T-cell (primary cell): ENCODE measurements at places on chromosomes 7 and 10.

DNA sequence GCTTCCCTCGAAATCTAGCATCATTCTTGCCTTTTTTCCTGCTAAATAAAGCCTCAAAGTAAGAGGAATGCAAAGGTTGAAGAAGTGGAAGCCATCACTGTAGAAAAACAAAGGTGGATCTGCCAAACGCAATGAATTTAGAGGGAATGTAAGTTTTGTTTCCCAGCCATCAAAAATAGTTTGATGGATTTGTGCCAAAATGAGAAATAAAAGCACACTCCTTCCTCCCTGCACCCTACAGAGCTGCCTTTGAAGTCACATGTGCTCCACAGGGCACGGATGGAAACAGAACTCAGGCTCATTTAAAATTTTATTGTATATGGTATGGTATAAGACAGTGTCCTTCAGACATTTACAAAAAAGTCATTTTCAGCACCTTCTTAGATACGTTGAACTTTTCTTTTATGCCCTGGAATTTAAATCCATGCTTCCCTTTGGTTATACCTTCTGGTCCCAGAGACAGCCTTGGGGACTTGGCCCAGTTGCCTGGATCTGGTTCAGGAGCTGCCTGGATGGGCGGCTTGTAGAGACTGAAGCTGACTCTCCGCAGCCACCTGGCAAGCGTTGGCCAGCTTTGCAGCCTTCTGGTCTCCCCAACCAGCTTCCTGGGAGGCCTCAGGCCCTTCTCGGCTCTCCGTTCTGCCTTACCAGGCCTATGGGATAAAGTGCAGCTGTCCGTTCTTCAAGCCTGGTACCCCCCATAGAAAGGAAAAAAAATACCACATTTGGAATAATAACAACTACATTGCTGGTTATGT is 228.5 kb upstream of the NEBL start:
- no peak for DNase-seq

- DNase-seq, result no peak
Observed at GRCh38 chr10:82429302-82429701, 554.3 kb downstream of the NRG3 start.

GRCh38 chr7:50307368-50308032 is 3.0 kb downstream of the IKZF1 start:
- DNase-seq, result peak; percentile 80

DNA sequence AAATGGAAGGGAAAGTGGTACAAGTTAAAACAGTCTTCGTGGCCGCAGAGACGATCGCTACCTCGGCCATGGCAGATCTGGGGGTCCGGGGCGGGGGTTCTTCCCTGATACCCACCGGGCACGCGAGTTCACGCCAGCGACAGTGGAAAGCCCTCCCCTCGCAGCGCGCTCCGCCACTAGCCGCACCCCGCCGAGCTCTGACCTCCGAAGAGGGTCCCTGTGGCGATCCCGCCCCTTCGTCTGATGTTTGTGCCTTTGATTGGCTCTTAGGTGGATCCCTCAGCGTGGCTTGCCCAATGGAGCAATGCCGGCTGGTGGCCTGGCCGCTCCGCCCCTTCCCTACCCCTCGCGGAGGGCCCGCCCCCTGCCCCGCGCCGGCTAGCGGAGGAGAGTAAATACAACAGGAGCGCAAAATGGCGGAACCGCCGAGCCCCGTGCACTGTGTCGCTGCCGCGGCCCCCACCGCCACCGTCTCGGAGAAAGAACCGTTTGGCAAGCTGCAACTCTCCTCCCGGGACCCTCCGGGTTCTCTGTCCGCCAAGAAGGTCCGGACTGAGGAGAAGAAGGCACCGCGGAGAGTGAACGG is at the start of gene RSBN1L:
Gene RSBN1L (plus strand): TSS at position 403 of the 586 bp plus-strand sequence. CDS start 11 bp downstream, at position 414.
- peak; percentile 98 for DNase-seq

GRCh38 chr7:94687810-94688209 is 31.9 kb upstream of the SGCE start:
- no peak for DNase-seq

- no peak for DNase-seq
Observed at GRCh38 chr10:131575877-131576276, 264.4 kb upstream of the TCERG1L start.

- peak; percentile 32 for DNase-seq
Observed at GRCh38 chr10:97781618-97782331, 10.0 kb upstream of the SFRP5 start.

DNA sequence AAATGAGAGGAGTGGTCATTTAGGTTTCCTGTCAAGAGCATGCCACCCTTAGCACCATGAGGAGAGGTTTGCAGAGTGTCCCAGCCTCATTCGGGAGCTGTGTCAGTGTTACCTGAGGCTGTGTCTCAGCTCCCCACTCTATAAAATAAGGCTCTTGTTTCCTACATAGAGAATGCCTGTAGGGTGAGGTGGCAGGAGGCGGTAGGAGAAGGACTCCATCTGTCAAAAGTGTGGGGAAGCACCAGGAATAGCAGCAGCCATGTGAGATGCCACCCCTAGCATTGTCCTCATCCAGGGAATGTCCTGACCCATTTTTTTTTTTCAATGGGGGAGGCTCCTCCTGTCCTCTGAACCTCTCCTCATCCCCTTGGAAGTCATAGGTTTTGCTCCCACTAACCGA is 451.2 kb downstream of the PLXNA4 start:
- no peak for DNase-seq

- DNase-seq, result no peak
Observed at GRCh38 chr10:60718886-60719285, 59.4 kb upstream of the CDK1 start.

GRCh38 chr10:24289235-24289634 is 80.3 kb downstream of the KIAA1217 start:
- no peak for DNase-seq

DNA sequence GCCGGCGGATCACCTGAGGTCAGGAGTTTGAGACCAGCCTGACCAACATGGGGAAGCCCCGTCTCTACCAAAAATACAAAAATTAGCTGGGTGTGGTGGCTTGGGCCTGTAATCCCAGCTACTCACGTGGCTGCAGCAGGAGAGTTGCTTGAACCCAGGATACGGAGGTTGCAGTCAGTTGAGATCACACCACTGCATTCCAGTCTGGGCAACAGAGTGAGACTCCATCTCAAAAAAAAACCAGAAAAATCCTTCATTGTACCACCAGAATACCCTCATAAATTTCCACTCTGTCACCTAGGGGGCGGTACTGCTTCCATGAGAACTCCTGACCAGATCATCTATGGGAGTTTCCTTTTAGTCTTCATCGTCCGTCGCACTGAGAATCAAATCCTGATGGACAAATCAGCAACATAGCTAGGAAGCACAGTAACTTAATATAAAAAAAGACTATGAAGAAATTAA is 225.8 kb upstream of the KLF14 start:
- no peak for DNase-seq

- DNase-seq, result no peak
Observed at GRCh38 chr10:119318411-119319160, 111.2 kb downstream of the GRK5 start.

DNA sequence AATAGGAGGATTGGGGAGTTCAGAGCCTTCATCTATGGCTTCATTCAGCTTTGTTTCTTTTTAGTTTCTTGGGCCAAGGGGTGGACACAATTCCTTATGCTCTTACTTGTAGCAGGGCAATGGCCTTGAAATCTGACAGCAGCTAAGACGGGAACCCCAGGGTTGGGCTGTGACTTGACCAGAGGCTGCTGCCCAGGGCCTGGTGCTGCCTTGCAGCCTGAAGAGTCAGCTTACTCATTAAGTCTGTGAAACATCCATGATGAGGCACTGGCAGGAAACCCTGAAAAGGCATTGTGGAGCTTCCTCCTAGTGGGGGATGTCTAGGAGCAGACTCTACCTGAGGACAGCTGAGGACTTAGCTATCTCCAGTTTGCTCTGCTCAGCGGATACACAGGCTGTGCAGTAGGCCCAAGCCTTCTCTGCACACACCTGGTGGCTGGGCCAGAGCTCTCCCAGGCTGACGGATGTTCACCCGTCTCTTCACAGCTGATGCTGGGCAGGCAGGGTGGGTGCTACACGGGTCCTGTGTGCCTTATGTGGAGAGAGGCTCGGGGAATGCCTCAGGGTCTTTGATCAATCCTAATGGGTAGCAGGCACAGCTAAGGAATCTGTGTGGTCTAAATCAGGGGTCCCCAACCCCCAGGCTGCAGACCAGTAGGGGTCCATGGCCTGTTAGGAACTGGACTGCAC is 17.8 kb downstream of the CXCL12 start:
- DNase-seq, result no peak

DNA sequence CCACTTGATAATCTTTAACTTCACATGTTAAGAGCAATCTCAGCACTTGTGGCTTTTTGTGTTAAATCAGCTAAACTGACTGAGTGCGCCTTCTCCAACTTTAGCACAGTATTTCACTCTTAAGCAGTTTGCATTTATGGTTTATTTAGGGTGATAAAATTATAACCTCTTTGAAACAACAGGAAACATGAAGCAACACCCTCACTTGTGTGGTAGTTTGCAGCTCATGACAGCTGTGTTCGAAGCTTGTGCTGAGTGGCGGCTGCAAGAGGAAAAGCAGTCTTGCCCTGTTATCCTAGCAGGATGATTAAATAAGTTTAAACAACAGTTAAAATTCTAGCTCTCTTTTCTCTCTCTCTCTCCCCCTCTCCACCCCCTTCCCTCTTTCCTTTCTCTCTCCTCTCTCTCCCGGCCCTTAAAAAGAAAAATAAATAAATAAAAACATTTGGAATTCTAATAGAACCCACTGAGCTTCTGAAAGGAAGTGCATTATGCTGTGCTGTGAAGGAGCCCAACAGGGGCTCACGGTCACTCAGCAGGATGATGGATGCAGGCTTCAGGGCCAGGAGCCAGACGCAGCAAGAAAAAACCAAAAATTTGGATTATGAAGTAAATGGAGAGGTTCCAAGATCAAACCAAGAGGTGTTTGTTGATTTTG is 25.2 kb downstream of the OGDH start:
- DNase-seq, result peak; percentile 77

- DNase-seq, result no peak
Observed at GRCh38 chr10:29039677-29040189, 249.1 kb upstream of the LYZL1 start.

GRCh38 chr10:26436848-26437247 is 1.3 kb upstream of the APBB1IP start:
- DNase-seq, result no peak

GRCh38 chr10:132248455-132249225 is 59.1 kb downstream of the STK32C start:
- DNase-seq, result peak; percentile 38

GRCh38 chr10:28295336-28295735 is 7.5 kb downstream of the MPP7 start:
- no peak for DNase-seq

DNA sequence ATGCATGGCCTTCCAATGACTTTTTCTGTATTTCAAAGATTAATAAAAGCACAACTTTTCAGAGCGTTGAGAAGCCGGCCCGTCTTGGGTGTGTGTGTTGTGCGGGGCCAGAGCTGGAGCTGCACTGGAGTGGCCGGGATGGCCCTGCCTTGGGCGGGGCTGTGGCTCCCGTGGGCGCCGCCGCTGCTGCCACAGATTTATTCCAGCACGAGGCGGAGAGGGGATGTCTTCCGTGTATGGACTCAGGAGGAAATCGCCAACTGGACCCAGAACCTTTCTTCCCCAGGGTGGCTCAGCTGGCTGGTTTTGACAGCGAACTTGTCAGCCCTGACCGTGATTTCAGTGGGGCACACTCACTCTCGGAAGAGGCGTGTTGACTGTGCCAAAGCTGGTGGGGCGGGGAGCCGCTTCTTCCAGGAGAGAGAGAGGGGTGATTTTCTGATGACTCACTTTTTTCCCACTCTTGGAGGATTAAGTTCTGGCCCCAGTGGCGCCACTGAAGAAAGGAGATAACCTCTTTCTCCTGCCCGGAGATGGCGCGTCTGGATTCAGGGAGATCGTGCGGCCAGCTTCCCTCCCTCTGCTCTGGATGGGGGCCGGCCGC is 72.4 kb downstream of the DNAJB6 start:
- no peak for DNase-seq

DNA sequence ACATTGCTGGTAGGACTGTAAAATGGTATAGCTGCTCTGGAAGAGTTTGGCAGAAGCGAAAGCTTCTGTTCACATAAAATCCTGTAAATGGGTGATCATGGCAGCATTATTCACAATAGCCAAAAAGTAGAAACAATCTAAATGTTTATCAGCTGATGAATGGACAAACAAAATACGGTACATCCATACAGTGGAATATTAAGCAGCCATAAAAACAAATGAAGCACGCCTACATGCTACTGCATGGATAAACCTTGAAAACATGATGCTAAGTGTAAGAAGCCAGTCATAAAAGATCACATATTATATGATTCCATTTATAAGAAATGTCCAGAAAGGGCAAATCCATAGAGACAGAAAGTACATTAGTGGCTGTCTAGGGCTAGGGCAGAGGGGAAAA is 32.7 kb downstream of the KIN start:
- no peak for DNase-seq

DNA sequence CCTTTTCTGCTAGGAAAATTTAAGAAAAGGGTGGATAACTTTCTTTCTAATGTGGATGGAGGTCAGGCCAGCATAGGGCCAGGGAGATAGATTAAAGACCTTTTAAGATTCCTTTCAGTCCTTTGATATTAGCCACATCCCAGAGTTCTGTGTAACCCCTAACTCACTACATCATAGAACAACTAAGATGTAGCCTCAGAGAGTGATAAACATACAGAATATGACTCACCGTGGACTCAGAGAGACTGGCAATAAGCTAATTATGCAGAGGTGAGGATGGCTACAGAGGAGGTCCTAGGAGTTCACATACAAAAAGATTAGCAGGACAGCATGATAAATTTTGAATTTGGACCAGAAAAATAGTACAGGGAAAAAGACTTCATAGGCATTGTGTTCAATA is 141.0 kb downstream of the AOAH start:
- no peak for DNase-seq

GRCh38 chr10:87579563-87579962 is 74.9 kb downstream of the MINPP1 start:
- DNase-seq, result no peak

DNA sequence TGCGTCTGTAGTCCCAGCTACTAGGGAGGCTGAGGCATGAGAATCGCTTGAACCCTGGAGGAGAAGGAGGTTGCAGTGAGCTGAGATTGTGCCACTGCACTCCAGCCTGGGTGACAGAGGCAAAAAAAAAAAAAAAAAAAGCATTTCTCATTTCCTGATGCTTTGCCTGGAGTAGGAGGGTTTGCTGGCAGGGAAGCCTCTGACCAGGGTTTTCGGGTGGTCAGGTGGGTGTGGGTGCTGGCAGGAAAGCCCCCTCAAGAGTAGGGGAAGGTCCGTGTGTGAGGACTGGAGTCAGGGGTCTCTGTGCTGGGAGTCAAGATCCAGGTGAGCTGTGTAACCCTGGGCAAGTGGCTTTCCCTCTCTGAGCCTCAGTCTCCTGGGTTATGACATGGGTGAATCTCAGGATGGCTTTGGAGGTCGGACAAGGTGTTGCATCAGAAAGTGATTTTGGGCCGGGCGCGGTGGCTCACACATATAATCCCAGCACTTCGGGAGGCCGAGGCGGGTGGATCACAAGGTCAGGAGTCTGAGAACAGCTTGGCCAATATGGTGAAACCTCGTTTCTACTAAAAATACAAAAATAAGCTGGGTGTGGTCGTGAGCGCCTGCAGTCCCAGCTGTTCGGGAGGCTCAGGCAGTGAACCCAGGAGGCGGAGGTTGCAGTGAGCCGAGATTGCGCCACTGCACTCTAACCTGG is 3.2 kb downstream of the AMZ1 start:
- no peak for DNase-seq

GRCh38 chr10:52756966-52757365 is 15.6 kb downstream of the MBL2 start:
- DNase-seq, result no peak
